ENCODE measurements at places on chromosomes 1 and 21.

DNA sequence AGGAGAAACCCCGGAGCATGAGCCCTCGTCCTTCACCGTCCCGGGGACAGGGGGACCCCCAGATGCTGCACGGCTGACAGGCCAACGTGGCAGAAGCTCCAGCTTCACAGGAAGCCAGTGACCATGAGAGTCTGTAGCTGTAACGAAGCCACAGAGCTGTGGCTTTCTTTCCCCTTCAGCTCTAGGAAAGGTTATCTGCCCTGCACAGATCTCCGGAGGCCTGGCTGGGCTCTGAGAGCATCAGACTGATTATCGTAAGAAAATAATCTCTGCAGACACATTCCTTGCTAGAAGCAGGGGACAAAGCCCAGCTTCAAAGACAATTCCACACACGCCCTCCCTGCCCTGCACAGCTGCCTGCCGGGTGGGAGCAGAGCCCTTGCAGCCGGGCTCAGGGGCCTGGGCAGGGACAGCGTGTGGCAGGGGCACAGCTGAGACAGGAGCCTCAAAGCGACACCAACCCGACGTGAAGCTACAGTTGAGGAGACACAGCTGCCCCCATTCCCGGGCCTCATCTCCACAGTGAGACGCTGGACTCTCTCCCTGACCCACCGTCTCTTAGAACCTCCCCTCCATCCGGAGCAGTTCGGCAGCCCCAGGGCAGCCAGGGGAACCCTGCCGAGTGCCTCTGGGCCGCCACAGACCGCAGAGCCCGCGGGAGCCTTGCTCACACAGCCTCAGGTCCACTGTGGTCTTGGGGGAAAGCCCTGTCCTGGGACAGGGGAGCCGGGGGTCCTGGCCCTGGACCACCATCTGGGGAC, 30.6 kb downstream of the POFUT2 start:
- no peak for DNase-seq

- DNase-seq: no peak
These were observed 1.3 kb upstream of the KLHDC7A start for GRCh38 chr1:18479454-18479853.

GRCh38 chr1:247409869-247410544, 6.0 kb upstream of the NLRP3 start:
- peak; percentile 27 for DNase-seq

- no peak for DNase-seq
These were observed 58.2 kb downstream of the ITSN1 start for GRCh38 chr21:33700491-33700890.

- DNase-seq: no peak
These were observed 426.3 kb upstream of the CHRM3 start for GRCh38 chr1:238960071-238960470.

GRCh38 chr1:48558366-48558765, 86.4 kb upstream of the SPATA6 start:
- no peak for DNase-seq

- no peak for DNase-seq
These were observed 194.0 kb downstream of the KCNK2 start for GRCh38 chr1:215276582-215276981.

DNA sequence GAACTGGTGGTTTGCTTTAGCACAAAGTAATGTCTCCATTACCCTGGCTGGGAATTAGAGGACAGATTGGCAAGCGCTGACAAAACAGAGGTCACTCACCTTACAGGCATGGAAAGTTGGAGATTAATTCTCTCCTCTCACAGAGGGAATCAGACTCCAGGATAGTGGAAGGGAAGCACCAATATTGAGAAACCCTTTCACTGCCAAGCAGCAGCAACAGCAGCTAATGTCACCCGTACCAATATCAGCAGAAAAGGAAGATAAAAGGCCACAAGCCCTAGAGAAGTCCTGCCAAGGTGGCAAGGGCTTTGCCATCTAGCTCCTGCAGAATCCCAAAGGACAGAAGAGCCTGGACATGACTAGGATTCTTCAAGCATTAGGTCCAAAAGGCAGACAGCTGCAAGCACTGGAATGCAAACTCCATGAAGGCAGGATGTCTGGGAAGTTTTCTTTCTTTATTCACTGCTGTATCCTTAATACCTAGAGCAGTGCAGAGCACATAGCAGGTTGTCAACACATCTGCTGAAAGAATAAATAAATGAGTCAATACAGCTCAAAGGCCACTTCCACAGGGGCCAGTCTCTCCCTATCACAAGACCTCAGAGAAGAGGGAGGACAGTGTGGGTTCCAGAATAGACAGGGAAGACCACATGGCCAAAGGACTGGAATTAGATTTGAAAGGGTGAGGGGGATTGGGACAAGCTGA, 57.2 kb downstream of the ERI3 start:
- DNase-seq: no peak
